ENCODE measurements at places on chromosomes 1 and 21. TPM values are rescaled to one million over a fixed set of nuclear protein-coding genes. Genes with fewer than 3 reads are reported as not detected.

The P3R3URF gene
- not detected for polyA plus RNA-seq

The CR1L gene
- not detected for polyA plus RNA-seq

The OR6K3 gene
- polyA plus RNA-seq, result not detected

The CHI3L2 gene
- polyA plus RNA-seq, result not detected

The CFHR4 gene
- polyA plus RNA-seq, result not detected

The OR11L1 gene
- not detected for polyA plus RNA-seq

The CD5L gene
- polyA plus RNA-seq, result not detected

The SH2D1B gene
- polyA plus RNA-seq, result 0.18 TPM

The ANGPTL3 gene
- polyA plus RNA-seq, result 0.18 TPM

GRCh38 chr1:228079601-228080263 lies 2.8 kb upstream of the ARF1 start:
- DNase-seq, result no peak

DNA sequence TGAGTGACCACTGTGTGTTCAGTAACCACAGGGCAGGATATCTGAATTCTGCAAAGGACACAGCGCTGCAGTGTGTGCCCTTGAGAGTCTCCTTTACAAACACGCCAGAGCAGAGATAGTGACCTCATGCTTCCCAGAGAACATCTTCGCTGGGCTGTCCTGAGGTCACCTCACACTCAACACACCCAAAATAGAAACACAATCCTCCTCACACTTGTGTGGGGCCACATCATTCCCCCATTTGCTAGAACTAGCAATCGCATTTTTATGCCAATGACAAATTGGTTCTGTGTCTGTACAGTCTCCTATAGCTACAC lies 140.1 kb upstream of the NRIP1 start:
- DNase-seq, result no peak

- no peak for DNase-seq
These were observed 2.7 kb downstream of the KIAA0319L start for GRCh38 chr1:35554266-35555211.

DNA sequence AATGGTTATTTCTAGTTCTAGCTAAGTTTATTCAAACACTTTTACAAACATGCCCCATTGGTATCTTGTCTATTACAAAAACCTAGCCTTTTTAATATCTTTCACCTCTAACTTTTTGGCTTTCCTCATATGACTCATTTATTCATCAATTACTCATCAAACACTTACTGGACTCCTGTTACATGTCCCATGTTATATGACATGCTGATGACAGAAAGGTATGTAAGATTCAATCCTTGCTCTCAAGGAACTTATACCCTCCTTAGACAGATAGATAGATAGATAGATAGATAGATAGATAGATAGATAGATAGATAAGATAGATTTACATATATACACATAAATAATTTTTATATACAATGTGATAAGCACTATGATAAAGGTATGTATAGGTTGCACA lies 33.9 kb upstream of the INSL5 start:
- DNase-seq, result no peak

- DNase-seq, result no peak
These were observed 245.4 kb downstream of the KCNJ6 start for GRCh38 chr21:37670883-37671282.

DNA sequence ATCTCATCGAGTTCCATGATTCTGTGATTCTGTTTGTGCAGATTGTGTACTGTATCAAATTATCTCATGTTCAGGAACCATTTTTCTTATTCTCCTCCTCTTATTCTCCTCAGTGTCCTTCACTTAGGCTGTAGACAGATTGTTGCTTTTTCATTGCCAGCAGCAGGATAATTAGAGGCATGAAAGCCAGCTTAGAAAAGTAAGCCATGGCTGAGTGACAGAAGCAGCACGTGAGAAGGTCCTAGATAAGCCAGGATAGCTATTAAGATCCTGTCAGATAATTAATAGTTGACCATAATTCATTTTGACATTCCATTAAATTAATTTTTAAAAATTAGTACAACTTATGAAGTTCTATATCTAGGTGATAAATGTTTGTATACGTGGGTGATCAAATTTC lies 60.8 kb upstream of the PRKACB start:
- no peak for DNase-seq

- peak; percentile 7 for DNase-seq
These were observed 43.4 kb upstream of the GJB5 start for GRCh38 chr1:34711485-34711884.

- DNase-seq, result no peak
These were observed 152.9 kb upstream of the EDN2 start for GRCh38 chr1:41637367-41637766.

DNA sequence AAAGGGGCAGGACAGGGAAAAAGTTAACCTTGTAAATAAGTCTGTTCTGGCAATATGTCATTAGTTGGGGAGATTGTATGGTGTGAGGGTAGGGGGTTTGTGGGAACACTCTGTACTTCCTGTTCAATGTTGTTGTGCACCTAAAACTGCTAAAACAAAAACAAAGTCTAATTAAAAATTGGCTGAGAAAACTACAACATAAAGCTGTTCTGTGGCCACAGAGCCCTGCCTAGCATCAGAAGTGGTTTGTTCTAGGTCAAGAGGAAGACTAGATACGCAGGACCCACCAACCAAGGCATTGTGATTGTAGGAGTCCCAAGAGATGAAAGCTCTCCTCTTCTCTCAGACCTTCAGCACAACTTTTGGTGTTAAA lies 81.0 kb upstream of the LRRC8D start:
- no peak for DNase-seq

DNA sequence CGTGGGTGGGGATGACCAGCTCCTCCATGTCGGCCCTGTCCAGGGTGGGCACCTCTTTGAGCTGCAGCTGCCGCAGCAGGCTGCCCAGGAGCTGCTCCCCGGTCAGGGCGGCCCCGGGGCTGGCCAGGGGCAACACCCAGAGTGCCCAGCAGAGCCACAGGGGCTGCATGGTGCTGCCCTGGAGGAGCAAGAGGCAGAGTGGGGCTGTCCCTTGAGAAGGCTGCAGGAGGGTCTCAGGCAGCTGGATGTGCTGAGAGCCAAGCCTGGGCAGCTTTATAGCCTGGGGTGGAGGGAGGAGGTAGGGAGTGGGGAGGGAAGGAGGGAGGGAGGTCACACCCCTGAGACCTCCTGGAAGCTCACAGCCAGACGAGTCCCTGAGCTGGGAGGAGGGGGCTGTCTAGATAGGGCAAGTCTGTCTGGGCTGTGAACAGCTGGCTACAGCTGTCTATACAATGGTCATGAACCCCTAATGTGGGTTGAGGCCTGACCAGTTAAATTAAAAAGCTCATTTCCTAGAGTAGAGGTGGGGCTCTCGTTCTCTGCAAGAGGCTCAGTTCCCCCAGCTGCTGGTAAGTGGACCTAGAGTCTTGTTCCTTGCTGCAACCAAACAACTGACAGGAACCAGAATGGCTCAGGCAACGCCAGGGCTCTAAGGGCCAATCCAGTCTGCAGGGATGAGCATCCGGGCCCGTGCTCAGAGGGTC lies at the start of gene LEFTY1:
Gene LEFTY1 (minus strand): TSS at position 249 of the 704 bp plus-strand sequence. CDS start 80 bp downstream, at position 169.
- no peak for DNase-seq

DNA sequence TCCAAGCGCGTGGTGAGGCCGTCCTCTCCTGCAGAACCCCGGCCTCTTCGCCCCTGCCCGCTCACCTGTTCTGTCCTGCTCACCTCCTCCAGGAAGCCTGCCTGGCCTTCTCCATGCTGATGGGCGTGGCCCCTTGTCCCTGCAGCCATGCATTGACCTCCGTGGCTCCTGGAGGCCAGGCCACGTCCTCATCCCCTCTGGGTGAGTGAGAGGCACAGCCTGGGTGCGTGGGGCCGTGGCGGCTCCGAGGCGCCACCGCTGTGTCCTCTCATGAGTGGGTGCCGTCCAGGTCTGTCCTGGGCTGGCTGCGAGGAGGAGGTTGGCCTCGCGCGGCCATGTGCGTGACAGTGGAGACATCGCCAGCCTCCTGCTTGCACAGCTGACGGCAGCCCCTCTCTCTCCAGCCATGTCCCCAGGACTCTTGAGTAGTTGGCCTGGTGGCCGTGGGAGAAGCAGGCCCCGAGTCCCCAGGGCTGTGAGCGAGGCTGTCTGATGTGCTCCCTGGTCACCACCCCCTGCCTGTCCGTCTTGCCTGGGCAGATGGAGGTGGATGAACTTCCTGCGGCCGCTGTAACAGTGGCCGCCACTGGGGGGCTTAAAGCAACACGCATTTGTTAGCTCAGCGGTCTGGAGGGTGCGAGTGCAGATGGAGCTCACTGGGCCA lies 58.1 kb downstream of the PRKCZ start:
- peak; percentile 58 for DNase-seq

- peak; percentile 36 for DNase-seq
These were observed 32.2 kb upstream of the MED18 start for GRCh38 chr1:28296401-28297261.

GRCh38 chr1:228005511-228006033 lies 1.2 kb upstream of the WNT3A start:
- no peak for DNase-seq

- peak; percentile 69 for DNase-seq
These were observed 4.7 kb downstream of the LAX1 start for GRCh38 chr1:203769505-203770343.

DNA sequence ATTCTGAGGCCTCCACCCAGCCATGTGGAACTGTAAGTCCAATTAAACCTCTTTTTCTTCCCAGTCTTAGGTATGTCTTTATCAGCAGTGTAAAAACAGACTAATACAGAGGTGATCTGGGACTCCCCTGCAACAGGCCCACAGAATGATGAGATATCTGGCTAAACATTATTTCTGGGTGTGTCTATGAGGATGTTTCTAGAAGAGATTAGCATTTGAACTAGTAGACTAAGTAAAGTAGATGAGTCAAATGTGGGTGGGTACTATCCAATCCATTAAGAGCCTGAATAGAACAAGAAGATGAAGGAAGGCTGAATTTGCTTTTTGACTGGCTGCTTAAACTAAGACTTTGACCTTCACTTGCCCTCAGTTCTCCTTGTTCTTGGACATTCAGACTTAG lies 396.5 kb upstream of the LRRC7 start:
- no peak for DNase-seq

DNA sequence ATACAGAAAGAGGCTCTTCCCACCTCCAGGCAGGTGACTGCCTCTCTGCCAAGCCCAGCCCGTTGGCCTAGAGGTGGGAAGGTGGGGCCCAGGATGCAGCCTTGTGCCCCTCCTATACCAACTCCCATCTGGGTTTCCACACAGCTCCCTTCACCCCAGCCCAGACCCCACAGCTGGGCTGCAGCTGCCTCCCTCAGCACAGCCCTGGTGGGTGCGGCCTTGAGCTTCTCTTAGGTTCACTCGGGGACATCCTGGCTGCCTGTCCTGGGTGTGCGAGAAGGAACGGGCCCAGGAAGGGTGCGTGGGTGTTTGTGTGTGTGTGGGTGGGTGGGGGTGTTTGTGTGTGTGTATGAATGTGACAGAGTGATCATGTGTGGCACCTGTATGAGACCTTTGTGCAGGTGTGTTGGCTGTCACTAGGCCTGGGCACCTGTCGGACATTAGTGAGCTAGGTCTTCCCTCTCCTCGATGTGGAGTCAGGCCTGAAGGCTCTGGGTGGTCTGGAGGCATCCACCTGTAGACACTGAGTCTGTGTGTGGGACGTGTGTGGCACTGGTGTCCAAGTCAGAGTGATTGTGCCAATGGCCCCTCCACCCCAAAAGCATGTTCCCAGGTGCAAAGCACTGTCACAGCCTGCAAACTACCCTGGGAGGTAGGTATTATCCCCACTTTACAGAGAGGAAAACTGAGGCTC lies 30.7 kb downstream of the FOXO6 start:
- no peak for DNase-seq

DNA sequence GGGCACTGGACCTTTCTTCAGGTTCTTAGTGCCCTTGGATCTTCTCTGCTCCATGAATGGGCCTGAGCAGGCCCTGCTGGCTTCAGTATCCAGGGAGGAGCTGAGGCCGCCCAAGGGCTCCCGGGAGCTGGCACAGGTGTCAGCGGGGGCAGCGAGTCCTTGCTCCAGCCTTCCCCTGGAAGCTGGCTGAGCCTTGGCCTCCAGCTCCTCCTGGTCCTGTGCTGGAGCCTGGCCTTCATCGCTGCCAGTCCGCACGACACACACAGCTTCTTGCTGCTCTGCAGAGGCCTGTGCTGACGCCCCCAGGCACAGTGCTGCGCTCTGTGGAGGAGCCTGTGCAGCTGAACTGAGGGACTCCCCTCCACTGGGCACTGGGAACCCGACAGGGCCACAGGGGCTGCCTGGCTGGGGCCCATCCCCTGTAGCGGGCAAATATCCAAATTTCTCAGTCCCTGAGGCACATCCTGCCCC lies 1.7 kb downstream of the SPOCD1 start:
- no peak for DNase-seq

DNA sequence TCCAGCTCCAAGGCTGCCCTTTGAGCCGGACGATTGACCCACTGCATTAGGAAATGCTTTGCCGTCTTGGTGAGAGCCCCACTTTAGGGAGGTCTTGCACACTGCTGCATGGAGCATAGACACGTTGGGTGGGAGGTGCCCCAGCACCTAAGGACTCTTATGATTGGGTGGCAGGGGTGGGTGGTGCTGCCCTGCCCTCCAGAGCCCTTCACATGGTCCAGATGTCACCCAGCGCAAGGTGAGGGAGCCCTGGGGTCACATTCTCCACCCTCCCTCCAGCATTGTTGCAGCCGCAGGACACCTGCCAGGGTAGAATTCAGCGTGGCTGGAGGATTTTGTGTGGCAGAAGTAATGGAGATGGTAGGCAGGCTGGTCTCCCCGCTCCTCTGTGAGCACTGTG lies 137.4 kb upstream of the COL6A1 start:
- no peak for DNase-seq

GRCh38 chr1:176994931-176995596 lies 169.4 kb downstream of the ASTN1 start:
- no peak for DNase-seq

All from hindlimb muscle (tissue), 1 donor.